ENCODE measurements at places on chromosomes 6 and 20.

DNA sequence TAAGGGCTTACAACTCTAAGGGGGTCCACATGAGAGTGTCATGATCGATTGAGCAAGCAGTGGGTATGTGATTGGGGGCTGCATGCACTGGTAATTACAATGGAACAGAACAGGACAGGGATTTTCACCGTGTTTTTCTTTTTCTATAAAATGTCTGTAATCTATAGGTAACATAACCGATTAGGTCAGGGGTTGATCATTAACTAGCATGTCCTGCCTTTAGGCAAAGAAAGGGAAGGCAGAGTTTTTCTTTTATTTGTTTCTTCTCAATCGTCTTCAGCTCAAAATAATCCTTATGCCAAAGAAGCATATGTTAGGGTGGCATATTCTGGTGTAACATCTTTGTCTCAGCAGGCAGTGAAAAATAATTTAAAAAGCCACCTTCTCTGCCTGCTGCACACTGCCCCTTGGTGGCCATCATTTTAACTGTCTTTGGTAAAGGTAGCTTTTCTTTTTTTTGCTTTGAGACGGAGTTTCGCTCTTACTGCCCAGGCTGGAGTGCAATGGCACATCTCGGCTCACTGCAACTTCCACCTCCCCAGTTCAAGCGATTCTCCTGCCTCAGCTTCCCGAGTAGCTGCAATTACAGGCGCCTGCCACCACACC, 9.7 kb upstream of the CEP43 start:
- DNase-seq, result no peak

- DNase-seq, result no peak
Observed at GRCh38 chr6:38484656-38485055, 155.1 kb downstream of the BTBD9 start.

DNA sequence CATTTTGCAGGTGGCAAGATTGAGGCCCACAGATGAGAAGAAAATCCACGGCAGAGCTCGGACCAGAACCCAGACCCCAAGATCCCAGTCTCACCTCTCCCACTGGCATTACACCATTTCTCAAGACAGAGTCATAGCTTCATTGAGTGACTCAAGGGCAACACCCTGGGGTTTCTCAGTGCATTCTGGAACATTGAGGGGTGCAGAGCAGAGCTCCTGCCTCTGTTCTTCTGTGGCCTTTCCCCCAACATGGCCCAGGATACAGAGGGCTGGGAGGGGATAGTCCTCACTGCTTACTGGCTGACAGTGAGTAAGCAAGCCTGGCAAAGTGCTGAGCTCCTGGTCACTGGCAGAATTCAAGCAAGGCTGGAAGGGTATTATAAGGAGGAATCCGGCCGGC, 74.0 kb downstream of the MDGA1 start:
- no peak for DNase-seq

DNA sequence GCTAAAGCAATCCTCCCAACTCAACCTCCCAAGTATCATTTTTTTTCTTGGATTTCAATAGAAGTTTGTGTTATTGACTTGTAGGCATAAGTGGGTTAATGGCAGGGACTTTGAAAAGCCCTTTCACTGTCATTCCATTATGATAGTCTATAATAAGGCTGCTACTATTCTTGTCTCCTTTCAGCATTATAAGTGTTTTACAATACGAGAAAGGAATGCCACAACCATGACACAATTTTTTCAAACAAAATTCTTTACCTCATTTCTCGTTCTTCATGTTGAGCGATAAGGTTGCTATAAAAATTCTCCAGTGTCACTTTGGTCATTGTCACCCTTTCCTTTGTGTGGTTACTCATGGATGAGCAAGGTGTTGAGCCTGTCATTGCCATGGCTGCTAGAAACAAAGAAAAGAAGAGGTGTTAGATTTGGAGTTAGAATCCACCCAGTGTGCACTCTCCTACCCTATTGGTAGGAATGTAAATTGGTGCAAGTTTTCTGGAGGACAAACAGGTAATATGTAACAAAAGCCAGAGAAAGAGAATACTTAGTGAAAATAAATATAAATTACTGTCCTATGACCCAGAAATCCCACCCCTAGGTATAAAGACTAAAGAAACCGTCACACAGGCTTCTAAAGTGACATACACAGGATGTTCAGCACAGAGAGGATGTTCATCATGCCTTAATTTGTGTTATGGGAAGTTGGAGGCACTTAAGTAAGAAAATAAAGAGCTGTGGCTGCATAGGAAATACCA, 7.3 kb downstream of the STK38 start:
- DNase-seq, result no peak

GRCh38 chr20:34324541-34324940, 21.4 kb upstream of the AHCY start:
- DNase-seq, result no peak
